ENCODE measurements at places on chromosomes 12 and 14.

- peak; percentile 72 for DNase-seq
Observed at GRCh38 chr14:68788996-68789820, 3.7 kb downstream of the ZFP36L1 start.

DNA sequence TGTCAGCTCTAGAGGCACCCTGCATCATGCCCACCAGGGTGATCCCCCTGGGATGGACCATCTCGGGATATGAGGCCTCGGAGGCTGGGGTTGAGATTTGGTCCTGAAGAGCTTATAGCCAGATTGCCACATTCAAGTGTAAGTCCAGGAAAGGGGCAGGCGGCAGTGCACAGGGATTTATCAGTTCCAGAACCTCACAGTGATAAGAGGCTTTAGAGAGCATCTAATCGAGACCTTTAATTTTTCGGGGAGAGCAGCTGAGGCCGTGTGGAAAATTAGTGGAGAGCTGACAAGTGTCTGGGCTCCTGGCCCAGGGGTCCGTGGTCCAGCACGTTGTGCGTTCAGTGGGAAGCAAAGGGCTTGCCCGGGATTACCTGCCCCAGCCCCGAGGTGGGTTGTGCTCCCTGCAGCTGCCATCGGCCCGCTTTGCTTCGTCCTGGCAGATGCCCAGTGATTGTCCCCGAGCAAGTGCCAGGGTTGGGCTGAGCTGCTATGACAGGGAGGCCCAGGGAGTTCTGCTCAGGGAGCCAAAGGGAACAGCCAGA is 52.1 kb downstream of the C14orf132 start:
- DNase-seq: no peak

DNA sequence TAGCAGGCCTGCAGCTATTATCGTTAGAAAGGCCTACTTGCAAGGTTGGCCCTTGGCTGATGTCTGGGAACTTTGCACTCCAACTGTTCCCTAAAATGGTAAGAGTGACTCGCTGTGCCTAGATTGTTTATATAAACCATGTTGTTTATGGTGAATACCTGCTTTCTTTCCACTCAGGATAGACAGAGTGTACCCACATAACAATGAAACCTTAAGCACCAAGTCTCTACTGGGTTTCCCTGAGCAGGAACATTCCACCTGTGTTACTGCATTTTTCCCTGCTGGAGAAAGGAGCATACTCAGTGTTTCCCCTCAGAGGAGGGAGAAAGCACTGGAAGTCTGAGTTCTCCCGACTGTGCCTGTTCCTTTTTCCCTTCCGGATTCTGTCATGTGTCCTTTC is 32.8 kb downstream of the ERP29 start:
- DNase-seq: no peak

DNA sequence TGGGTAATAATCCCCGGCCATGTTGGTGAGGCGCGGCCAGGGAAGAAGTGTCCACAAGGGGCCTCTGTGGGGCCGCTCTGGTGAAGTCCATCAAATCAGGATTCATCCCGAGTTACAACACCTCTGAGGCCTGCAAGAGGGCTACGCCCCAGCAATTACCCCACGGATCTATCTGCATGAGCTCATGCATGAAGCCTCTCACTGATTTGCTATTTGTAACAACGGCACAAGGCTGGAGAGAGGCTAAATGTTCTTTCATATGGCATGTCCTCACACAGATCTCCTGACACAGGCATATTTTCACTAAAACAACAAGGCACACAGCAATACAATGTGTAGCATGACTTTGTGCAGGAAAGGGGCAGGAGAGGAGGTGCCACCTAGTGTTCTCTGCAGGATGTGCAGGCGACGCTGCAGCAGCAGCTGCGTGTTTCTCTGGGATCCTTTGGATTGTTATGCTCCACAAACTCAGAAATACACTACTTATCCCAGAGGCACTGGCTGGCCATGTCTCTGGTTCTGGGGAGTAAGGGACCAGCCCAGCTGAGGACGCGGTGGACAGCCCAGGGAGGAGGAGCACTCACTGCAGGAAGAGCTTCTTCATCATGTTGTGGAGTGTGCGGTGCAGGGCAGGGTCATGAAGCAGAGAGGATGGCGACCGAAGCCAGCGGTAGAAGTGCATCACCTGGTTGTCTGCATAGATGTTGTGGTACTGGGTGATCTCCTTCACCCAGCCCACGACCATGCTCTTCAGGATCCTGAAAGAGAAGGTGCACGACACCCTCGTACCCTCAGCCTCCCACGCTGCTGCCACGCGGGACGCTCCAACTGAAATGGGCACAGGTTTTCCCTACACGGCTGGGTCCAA is 20.2 kb downstream of the P2RX2 start:
- DNase-seq: no peak

- no peak for DNase-seq
Observed at GRCh38 chr12:123119808-123120207, 31.1 kb downstream of the PITPNM2 start.

- no peak for DNase-seq
Observed at GRCh38 chr12:105945880-105946279, 192.9 kb downstream of the NUAK1 start.

- DNase-seq: no peak
Observed at GRCh38 chr14:101564819-101565698, 3.8 kb downstream of the DIO3 start.

DNA sequence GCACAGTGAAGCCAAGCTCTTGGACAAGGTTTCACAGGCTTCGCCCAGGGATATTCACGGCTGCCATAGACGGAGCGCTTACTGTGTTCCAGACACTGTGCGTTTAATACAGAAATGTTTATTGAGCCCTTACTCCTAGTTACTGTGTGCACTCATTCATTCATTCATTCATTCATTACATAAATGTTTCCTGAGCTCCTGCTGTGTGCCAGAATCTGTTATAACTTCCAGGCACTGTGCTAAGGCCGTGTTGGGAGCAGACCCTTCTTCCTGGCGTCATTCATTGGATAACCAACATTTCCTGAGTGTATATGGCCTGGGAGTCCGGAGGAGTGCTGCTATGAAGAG is 760 bp upstream of the MED13L start:
- peak; percentile 35 for DNase-seq

DNA sequence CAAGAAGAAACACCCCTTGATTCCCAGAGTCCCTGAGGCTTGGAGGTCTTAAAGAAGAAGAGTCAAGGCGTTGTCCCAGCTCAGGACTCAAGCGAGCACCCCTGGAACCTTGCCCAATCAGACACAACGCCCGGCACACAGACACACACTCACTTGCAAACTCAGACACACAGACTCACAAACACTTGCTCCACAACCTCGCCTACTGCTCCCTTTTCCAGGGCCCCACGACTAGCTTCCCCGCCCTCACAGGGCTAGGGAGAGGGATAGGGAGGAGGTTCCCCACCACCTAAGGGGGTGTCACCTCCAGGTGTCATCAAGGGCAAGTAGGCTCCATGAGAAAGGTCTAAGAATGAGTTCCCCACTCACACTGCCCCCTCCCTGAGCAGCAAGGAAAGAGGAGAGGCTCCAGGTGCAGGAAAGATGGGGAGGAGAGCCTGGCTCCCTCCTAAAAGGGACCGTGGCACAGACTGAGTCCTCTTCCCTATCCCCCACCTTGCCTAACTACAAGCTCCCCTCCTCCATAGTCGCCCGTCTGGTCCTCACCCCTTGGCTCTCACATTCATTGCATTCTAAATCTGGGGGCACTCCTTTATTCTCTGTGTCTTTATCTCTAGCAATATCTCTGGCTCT is 717 bp downstream of the WNT10B start:
- DNase-seq: peak; percentile 7

- no peak for DNase-seq
Observed at GRCh38 chr12:3229577-3229976, 152.4 kb downstream of the TSPAN9 start.

GRCh38 chr14:103897075-103897947 is 30.9 kb upstream of the TDRD9 start:
- DNase-seq: no peak

GRCh38 chr12:48115957-48116356 is 3.2 kb upstream of the PFKM start:
- no peak for DNase-seq

DNA sequence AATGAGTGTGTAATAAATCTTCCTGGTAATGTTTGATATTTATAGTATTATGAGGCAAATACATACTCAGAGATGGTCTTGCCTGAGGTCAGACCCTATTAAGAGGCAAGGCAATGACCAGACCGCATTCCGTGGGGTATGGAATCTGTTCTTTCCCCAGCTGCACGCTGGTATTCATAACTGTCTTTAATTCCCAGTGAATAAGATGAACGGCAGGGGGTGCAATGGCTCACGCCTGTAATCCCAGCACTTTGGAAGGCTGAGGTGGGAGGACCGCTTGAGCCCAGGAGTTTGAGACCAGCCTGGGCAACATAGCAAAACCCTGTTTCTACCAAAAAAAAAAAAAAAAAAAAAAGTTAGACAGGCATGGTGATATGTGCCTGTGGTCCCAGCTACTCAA is 44.6 kb downstream of the ERO1A start:
- no peak for DNase-seq

DNA sequence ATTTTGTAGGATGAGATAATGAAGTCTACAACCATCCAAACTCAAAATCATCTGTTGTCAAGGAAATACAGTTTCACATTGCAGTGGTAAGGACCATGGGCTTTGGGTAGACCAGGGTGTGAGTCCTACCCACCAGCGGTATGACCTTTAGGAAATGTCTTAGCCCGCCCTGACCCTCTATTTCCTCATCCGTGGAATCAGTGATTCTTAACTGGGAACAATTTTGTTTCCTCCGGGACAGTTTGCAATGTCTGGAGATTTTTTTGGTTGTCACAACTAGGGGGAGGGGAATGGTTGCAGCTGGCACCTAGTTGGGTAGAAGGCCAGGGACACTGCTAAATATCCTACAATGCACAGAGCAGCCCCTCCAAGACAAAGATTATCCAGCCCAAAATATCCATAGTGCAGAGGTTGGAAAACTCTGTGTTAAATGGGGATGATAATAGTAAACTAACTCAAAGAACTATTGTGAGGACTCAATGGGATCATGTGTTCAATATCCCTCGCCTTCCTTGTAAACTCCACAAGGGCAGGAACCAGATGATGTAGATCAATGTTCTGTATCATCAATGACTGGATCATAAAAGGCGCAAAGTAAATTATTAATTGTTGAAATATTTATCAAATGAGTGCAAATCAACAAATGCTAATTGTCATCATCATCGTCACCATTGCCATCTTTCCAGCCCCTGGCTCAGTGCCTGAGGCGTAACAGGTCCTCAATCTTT is 15.7 kb upstream of the IFT81 start:
- no peak for DNase-seq

- peak; percentile 39 for DNase-seq
Observed at GRCh38 chr12:78146365-78146772, 315.7 kb downstream of the NAV3 start.
